ENCODE measurements at places on chromosomes 6 and 20. TPM values are rescaled to one million over a fixed set of nuclear protein-coding genes. Genes with fewer than 3 reads are reported as not detected.

GRCh38 chr6:69276204-69276603 is 520.6 kb downstream of the LMBRD1 start:
- DNase-seq, result no peak

The EFCAB8 gene
- 1.1 TPM for total RNA-seq

The OR2J3 gene
- not detected for total RNA-seq

The TNFRSF6B gene
- total RNA-seq, result not detected

DNA sequence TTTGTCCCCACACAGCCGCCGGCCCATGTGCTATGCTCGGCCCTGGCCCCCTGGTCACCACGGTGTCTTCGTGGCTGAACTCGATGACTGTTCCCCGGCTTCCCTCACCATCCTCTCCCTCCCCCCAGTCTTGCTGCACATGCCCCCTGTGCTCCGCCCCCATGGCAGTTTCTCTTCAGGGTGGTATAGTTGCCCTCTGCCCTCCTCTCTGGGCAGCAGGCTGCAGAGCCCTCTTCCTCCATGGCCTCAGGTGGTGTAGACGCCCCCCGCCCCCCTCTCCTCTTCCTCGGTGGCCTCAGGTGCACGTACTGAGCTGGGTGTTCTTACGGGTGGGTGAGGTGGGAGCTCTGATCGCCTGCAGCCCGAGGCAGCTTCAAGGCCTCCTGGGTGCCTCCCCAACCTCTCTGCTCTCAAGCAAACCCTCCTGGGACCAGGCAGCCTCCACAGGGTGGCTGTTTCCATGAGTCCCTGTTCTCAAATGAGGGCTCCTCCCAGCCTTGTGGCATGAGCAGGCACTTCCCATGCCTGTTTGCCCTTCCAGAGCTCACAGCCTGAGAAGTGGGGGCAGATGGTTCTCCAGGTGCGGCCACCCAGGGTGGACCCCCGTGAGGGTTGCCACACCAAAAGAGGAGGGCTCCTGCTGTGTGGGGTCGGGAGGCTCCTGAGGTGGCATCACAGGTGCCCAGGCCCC is 24.8 kb downstream of the COL20A1 start:
- no peak for DNase-seq

DNA sequence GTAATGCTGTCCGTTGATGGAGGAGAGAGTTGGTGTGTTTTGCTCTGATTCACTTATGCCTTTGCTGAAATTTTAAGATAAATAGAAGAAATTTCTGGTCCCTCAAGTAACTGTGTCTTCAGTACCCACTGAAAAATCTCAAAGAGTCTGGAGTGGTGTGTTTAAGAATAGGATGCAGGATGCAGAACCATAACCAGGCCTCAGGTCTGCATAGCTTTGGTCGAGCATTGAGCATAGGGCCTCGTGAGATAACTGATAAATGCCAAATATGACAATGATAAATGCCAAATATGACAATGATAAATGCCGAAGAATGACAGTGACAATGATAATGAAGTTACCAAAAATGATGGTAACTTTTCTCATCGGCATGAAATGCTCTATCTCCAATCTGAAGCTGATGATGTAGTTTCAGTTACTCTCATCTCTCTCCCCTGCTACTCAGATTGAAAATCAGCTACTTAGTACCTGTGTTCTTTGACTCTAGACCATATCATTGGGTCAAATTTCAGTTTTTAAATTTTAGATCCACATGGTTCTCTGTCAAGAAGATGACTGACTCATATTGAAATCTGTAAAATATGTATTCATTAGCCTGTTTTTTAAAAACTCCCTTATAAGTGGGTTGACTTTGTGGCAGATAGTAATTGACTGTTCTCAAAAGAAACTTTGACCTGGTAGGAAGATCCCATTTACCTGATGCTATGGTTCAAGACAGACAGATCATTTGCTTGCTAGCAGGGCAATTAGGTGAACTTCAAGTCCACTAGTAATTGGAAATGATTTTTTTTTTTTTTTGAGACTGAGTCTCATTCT is 96.6 kb downstream of the SLC16A10 start:
- DNase-seq, result no peak

- no peak for DNase-seq
These were observed 72.3 kb upstream of the NCOA3 start for GRCh38 chr20:47429409-47429808.

The ZC3H12D gene
- 0.72 TPM for total RNA-seq

The SLC35D3 gene
- not detected for total RNA-seq
